M059J (cell line): ENCODE measurements at places on chromosomes 1 and 21. TPM values are rescaled to one million over a fixed set of nuclear protein-coding genes. Genes with fewer than 3 reads are reported as not detected.

Gene SNAPIN
- total RNA-seq, result 72.6 and 90.2 TPM in 2 replicates

- DNase-seq, result peak; percentile 88
Measured at GRCh38 chr1:200336101-200336845, 73.6 kb downstream of the ZNF281 start.

DNA sequence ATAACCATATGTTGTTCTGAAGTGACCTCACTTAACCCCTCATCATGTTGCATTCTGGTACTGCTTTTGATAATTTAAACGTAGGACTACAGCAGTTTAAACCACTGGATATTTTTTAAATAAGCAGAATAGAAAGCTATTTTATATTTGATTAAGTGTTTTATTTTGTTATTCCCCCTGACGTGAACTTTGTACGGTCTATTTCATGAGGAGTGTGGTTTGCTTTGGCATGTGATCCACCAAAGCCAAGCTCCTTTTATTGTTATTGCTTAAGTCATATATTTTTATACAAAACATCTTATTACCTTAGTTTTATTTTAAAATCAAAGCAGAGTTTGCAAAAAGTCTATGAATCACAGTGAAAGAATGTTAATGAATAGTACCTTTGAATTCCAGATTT, 101.4 kb upstream of the L1TD1 start:
- peak; percentile 16 for DNase-seq

DNA sequence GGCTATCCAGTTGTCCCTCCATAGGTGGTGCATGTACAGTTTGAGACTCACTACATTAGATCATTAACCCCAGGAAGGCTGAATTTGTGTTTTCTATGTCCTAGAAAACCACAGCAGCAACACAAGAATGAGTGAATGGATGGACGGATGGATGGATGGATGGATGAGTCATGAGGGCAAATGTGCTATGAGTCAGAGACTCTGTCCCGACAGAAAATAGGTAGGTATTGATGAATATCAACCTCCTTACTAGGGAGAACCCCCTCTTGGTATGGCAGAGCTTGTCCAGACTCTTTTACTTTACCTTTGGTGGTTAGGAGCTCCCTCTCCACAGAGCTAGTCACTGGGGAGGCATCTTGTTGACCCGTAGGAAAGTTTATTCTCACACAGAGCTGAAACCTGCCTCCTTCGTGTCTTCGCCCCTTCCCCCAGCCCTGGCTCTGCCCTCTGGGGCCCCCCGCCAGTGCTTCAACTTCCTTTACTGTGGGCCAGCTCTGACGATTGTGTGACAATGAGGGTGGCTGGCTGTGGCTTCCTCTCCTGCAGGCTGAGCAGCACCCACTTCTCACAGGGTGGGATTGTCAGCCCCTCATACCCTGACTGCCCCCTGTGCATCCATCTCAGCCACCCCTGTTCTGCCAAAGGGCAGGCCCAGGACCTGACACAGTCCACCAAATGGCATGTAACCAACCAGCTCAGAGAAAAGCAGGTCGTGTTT, 145.2 kb downstream of the FOXD2 start:
- DNase-seq, result peak; percentile 38

DNA sequence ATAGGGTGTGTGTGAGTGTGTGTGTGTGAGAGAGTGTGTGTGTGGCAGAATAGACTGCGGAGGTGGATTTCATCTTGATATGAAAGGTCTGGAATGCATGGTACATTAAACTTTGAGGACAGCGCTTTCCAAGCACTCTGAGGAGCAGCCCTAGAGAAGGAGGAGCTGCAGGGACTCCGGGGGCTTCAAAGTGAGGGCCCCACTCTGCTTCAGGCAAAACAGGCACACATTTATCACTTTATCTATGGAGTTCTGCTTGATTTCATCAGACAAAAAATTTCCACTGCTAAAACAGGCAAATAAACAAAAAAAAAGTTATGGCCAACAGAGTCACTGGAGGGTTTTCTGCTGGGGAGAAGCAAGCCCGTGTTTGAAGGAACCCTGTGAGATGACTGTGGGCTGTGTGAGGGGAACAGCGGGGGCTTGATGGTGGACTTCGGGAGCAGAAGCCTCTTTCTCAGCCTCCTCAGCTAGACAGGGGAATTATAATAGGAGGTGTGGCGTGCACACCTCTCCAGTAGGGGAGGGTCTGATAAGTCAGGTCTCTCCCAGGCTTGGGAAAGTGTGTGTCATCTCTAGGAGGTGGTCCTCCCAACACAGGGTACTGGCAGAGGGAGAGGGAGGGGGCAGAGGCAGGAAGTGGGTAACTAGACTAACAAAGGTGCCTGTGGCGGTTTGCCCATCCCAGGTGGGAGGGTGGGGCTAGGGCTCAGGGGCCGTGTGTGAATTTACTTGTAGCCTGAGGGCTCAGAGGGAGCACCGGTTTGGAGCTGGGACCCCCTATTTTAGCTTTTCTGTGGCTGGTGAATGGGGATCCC, 18.3 kb upstream of the HDAC1 start:
- DNase-seq, result peak; percentile 73
